HuH-7 (cell line): ENCODE measurements at places on chromosomes 6 and 20.

DNA sequence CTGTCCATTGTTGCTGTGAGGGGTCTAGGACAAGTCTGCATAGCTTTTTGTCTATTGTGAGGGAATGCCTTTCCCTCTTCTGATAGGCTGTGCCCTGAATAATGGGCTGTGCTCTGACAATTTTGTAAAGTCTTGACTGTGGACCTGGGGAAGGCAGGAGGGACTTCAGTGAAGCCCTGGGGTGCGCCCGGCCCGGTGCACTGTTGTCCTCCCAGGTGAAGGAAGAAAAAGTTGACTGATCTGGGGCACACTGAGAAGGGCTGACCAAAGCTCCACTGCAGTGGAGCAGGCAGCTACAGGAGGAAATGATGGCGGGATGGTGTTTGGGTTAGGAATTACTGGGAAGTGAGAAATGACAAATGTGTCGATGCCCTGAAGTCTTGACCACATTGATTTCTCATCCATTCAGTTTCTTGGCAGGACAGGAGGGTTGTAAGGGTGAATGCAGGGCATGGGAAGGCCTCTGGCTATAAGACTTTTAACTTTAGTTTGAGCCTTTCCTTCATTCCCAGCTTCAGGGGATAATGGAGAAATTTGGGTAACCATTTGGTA, 224.0 kb upstream of the CST7 start:
- no peak for DNase-seq

DNA sequence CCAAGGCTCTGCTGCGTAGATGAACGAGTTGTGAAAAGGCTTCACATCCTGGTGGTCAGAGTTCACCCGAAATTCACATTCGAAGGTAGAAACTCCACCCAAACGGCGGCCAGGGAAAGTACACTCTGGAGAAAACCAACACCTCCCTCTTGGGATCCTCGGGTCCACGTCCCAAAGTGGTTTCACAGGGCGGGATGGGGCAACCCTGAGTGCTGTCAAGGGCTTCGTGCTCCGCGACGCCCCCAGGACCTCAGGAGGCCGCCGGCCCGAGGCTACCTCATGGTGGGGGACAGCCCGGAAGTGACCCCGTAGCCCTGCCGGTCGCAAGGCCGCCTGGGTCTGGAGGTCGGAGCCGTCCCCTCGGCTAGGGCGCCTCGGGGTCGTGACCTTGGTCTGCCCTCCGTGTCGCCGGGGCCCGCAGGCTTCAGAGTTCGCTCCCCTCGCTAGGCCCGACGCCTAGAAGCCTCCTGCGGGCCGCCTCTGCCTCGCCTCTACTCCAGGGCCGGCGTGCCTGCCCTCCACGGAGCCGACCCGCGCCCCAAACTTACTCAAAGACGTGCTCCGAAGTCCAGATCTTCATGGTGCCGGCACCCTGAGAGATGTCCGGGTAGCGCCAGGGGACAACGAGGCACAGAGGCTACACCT, at the start of gene PRELID3B:
PRELID3B (minus strand) TSS at position 636 of the 645 bp plus-strand sequence; CDS start at position 580, 56 bp downstream.
- DNase-seq, result peak; percentile 34

GRCh38 chr6:74249658-74250057, 553.7 kb downstream of the CD109 start:
- DNase-seq, result no peak

GRCh38 chr6:143637691-143638090, 40.1 kb upstream of the PHACTR2 start:
- DNase-seq, result no peak

GRCh38 chr6:21200134-21200870, 393.2 kb upstream of the SOX4 start:
- no peak for DNase-seq

DNA sequence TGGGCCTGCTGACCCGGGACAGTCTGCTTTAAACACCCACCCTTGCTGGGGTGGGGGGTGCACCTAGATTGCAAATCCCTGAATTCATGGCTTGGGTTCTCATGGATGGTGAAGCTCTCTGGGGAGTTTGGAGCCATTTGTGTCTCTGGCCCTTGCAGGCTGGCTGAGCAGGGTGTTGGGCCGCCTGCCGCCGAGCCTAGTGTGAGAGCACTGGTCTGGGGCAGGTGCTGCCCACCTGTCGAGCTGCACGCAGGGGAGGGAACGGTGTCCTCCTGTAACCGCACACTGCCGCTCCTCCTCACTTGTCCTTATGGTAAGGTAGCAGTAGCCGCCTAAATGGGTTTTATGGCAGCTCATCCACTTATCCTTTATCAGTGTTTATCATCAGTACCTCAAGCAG, 143.9 kb downstream of the DTNBP1 start:
- DNase-seq, result no peak

DNA sequence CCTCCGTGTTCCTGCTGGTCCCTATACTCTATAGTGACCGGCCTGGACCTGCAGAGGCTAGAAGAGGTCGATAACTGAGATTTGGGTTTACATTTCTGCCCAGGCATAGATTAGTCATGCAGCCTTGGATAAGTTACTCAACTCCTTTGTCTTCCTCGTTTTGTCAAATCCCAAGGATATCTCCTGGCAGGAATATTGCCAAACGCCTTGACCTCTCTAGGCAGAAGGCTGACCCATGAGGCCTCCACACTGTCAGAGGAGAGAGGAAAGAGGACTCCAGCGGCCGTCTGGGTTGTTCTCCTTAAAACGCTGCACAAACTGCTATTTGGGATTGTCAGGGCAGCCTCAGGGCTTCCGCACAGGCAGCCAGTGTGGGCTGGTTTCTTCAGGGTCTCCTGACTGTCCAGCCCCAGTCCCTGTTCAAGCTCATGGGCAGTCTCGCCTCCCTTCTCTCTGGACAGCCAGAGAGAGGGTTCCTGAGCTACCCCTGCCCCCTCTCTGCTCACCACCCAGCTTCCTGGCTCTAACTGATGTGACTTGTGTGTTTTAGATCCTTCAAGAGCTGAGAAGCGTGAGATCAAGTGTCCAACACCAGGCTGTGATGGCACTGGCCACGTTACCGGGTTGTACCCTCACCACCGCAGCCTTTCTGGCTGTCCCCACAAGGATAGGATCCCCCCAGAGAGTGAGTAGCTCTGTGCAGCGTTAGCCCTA, 44.7 kb upstream of the PCMTD2 start:
- no peak for DNase-seq
